Effector memory CD8-positive, alpha-beta T cell (primary cell): ENCODE measurements at places on chromosomes 16 and 17.

GRCh38 chr16:56559109-56559508 lies 5.8 kb upstream of the MT4 start:
- no peak for DNase-seq

DNA sequence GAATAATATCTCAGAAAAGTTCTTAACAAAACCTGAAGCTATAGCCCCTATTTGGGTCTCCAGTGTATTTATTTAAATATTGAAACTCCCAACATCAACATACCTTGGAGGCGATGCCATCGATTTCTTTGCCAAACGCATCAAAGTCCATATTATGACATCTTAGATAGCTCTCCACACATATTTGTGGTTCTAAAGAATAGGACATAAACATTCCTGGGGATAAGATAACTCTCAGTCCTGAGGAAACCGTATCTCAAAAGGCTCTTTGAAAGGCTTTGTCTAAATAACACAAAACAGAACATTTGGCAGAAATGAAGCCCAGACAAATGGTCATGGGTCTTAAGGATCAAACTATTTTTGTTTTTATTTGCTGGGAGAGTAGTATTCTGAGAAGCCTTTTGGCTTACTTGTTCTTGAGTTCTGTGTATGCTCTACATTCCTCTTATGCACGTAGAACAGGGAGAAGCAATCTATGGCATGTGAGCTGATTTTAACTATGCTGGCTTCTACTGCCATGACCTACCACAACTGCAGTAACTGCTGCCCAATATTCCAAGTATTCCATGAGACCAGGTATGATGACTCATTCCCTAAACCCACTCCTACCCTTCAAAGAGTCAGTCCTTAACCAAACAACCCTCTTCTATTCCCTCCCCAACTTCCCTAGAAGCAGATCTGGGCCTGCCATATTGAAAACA lies 279.0 kb upstream of the ZFHX3 start:
- no peak for DNase-seq

DNA sequence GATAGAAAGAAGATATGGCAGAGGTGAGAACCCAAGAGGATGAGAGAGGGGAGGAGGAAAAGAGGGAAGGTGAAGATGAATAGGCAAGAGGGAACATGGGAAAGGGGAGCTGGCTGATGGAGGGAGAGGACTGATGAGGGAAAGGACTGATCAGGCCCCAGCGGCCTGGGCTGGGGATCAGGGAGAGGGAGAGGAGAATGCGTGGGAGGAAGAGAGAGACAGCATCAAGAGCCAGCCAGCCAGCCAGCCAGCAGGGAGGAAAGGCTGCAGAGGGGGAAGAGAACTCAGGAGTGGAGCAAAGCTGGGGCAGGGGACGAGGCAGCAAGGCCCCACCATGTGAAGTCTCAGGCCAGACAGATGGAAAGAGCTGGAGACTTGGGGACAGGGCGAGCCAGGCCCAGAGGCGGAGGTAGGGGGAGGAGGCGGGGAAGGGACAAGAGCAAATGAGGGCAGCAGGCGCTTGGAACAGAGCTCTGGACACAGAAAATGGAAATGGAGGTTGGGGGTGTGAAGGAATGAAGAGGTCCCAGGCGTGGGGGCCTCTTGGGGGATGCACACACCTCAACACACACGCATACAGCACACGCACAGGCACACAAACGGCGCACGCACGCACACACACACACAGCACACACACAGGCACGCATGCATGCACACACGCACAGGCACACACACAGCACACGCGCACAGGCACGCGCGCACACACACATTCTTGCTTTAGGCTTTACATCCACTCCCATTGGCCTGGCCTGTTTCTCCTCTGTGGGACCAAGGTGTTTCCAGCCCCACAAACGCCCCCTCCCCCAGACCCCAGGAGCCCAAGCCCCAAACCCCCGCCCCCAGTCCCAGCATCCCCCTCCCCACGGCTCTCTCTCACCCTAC lies 12.3 kb downstream of the DLG4 start:
- no peak for DNase-seq

GRCh38 chr17:61132524-61132923 lies 267.1 kb upstream of the TBX2 start:
- no peak for DNase-seq

GRCh38 chr17:68273722-68274121 lies 17.2 kb downstream of the SLC16A6 start:
- DNase-seq = no peak

GRCh38 chr17:1714427-1714979 lies 4.3 kb upstream of the TLCD2 start:
- no peak for DNase-seq

DNA sequence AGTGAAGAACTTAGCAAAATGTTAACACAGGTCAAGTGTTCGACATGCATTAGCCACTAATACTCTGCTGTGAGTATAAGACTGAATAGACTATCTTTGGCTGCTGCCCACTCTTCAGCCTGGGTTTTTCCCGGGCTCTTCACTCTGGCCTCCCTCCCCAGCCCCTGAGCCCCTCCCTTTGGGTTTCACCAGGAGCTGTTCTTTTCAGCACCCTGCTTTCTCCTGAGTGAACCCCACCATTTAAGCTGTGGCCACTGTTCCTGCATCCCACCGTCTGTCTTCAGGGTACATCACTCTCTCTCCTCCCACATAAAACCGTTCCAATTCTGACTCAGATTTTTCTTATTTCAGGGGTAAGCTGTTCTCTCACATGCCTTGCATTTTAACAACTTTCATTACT lies 92.0 kb upstream of the ASIC2 start:
- no peak for DNase-seq

GRCh38 chr16:72241930-72242329 lies 70.0 kb upstream of the PMFBP1 start:
- DNase-seq = no peak

- DNase-seq = peak; percentile 20
Observed at GRCh38 chr16:57735755-57736418, at the start of gene KATNB1. TSS of gene KATNB1 (plus strand) at chr16:57735770. CDS start at chr16:57737244, 1,474 bp downstream.

DNA sequence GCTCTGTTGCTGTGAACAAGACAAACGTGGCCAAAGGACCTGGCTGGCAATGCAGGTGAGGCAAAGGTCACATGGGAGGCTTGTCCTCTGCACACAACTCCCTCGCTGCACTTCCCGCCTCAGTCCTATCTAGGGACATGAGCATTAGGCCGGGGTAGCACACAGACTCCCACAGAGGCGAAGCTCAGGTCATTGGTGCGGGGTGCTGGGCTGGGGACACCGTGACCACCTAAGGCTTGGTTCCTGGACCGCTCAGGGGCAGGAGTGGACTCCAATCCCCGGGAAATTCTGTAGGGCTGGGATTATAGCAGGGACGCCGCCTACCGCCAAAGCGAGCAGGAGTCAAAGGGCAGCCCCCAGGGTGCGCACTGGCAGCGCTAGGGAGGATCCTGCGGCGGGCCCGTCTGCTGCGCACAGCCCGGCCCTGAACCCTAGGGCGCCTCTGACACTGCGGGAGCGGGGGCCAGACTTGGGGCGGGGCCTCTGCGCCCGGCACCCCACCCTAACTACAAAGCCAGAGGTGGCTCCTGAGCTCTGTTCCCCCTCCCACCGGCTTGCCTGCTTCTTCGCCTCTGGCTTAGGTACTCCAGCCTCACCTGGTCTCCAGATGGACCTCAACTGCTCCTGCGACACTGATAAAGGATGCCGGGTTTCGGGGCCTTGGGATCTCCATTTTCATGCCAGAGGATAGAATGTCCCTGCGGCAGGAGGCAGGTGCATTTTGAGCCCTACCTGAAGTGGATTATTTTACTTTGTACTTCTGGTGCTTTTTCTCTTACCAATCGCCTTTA lies 3.9 kb upstream of the MT1B start:
- DNase-seq = no peak

GRCh38 chr17:48104440-48104839 lies 3.1 kb upstream of the SNX11 start:
- no peak for DNase-seq

- no peak for DNase-seq
Observed at GRCh38 chr16:85465328-85466303, 147.5 kb upstream of the GSE1 start.

- no peak for DNase-seq
Observed at GRCh38 chr16:17261197-17261858, 209.4 kb downstream of the XYLT1 start.

DNA sequence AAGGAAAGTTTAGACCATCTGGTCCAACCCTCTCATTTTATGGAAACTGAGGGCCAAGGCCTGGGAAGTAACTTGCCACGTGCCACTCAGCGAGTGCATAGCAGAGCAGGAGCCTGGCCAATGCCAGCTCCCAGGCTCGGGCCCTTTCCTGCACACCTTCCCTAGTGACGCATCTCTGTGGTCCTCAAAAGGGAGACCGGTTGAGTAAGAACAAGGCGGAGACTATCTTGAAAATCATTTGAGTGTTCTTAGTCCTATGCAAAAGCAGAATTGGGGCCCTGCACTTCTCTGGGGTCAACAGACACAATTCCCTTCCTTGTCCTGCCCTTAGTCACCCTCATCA lies 2.8 kb downstream of the CCL4 start:
- DNase-seq = no peak

DNA sequence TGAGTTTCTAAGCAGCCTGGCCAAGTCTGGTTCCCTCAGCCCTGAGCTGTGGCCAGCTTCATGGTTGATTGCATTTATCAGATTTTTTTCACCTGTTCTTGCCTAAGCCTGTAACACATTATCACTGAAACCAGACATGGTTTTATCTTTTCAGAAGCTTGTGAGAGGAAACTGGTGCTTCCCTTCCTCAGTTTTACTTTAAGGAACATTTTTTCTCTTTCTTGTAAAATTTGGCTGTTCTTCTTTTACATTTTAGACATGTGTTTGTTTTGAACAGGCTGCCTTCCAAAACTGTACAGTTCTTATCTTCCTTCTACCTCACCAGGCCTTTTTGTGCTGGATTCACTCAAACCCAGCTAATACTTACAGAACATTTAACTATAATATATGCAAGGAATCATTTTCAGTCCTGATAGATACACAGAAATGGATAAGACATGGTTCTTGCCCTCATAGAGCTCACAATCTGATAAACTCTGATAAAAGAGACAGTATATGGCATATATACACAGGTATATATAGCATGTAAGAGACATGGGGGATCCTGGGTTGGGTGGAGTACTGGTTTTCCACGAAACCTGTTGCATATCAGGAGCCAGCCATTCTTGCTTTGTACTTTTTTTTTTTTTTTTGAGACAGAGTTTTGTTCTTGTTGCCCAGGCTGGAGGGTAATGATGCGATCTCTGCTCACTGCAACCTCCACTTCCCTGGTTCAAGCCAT lies 44.5 kb downstream of the ZNRF1 start:
- no peak for DNase-seq

DNA sequence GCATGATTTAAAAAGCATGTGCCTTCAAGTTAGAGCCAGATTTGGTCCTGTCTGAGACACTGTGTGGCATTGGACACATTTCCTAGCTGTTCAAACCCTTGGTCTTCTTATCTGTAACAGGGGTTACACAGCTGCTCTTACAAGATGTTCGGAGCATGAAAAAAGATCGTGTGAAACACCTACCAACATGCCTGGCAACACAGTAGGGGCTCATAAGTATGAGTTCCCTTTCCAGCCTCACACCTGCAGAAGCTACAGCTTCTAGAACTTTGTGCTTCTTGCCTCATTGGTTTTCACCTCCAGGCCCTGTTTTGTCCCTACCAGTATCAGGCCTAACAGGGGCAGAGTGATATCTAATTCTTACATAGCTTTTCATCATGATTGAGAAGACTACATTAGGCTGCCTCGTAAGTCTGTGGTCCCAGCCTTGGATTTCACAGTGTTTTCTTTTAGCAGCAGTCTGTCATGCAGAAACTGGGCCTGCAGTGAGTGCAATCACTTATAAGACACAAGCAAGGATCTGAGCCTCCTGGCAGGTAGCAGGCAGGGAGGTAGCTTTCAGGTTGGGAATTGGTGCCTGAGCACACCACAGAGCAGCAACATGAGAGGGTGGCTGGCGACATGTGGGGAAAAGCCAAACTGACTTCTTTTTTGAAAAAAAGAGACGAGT lies 78.8 kb downstream of the CCDC182 start:
- DNase-seq = no peak

DNA sequence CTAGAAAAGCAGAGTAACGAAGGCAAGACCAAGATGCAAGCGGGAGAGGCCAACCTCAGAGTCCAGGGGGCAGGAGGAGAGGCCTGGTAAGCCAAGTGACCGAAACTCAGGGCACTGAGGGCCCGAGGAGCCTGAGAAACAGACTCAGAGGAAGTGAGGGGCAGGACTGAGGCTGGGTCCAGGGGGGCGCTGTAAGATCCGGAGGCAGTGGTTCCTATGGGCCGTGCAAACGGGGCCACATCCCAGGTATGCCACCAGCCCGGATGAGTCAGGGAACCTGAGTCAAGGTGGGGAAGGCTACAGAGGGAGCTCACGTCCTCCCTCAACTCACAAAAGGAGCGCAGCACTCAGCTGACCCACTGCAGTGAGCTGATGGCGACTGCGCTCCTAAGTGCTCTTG lies 8.3 kb downstream of the ZDHHC7 start:
- no peak for DNase-seq

- DNase-seq = no peak
Observed at GRCh38 chr17:32488604-32489180, 1.9 kb downstream of the CDK5R1 start.

DNA sequence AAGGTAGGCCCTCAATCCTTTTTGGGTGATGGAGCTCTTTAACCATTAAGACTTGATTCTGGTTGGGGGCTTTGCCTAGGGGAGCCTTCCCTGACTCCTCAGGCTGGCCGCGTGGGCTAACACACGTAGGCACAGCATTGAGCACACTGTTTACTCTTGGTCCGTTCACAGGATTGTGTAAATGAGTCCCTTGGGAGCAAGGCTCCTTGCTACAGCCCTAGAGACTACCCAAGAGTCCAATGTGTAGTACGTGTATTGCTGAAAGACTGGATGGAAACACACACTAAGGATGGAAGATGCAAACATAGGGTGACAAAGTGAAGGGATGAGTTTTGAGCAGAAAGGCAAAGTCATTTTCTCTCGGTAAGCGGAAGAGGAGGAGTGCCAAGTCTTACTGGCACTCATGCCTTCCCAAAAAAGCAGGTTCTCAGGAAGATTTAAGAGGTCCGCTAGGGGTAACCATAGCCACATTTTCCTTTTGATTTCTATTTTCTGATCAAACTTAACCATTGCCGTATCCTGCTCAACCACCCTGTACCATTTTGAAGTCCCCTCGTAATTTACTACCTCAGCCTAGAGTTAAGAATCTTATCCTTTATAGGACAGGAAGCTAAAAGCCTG lies 911 bp upstream of the ITGA2B start:
- no peak for DNase-seq
